ENCODE measurements at places on chromosomes 16 and 17. TPM values are rescaled to one million over a fixed set of nuclear protein-coding genes. Genes with fewer than 3 reads are reported as not detected.

- no peak for DNase-seq
- no peak overlapping the region for H3K27ac ChIP-seq
- H3K36me3 ChIP-seq, result no peaks in the 10 kb centered on the region
- no peaks in the 10 kb centered on the region for H3K4me1 ChIP-seq
- peaks cover 14% of the 10 kb centered on the region for H3K27me3 ChIP-seq
- H3K4me3 ChIP-seq, result no peak overlapping the region
Measured at GRCh38 chr16:80509872-80510271, 30.9 kb upstream of the DYNLRB2 start.

GRCh38 chr17:80981929-80982425 lies 9.7 kb upstream of the CHMP6 start:
- H3K4me3 ChIP-seq, result no peak overlapping the region
- no peak overlapping the region for H3K27ac ChIP-seq
- no peaks in the 10 kb centered on the region for H3K4me1 ChIP-seq
- peaks cover 6% of the 10 kb centered on the region for H3K27me3 ChIP-seq

DNA sequence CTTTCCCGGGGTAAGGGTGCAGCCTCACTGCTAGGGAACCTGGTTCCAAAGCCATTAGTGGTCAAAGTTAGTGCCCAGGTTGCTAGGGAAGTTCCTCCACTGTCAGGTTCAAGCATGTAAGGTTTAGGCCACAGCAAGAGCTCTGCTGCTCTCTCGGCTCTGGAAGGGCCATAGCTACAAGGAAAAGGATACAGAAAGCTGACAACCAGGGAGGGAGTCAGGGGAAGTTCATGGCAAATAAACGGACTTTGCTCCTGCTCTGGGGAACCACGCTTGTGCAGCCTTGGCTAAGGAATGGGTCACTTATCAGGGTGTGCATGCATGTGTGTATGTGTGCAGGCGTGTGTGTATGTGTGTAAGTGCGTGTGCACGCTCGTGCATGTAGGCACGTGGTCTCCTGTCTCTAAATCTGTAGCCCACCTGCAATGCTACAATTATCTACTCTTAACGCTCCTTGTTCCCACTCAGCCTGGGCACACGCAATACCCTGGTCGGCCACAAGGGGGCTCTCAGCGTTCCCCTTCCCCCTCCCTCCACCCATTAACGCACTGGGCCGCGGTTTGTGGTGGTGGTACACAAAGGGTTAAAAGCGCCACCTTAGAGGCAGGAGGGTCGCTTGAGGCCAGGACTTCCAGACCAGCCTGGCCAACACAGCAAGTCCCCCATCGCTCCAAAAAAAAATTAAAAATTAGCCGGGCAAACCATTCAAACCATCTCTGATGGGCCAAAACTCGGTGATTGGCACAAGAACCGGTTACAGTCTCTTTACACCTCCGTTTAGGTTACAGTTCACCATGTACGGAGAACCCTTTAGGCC lies 48.4 kb upstream of the KDM8 start:
- no peaks in the 10 kb centered on the region for H3K27me3 ChIP-seq
- no peak for DNase-seq
- H3K4me1 ChIP-seq, result no peaks in the 10 kb centered on the region
- no peak overlapping the region for H3K4me3 ChIP-seq
- no peak overlapping the region for H3K27ac ChIP-seq

Gene MRPL58
- 53.6 TPM for polyA plus RNA-seq

Gene ZNF205
- 8.7 TPM for polyA plus RNA-seq

Gene TBC1D3K
- not detected for polyA plus RNA-seq

DNA sequence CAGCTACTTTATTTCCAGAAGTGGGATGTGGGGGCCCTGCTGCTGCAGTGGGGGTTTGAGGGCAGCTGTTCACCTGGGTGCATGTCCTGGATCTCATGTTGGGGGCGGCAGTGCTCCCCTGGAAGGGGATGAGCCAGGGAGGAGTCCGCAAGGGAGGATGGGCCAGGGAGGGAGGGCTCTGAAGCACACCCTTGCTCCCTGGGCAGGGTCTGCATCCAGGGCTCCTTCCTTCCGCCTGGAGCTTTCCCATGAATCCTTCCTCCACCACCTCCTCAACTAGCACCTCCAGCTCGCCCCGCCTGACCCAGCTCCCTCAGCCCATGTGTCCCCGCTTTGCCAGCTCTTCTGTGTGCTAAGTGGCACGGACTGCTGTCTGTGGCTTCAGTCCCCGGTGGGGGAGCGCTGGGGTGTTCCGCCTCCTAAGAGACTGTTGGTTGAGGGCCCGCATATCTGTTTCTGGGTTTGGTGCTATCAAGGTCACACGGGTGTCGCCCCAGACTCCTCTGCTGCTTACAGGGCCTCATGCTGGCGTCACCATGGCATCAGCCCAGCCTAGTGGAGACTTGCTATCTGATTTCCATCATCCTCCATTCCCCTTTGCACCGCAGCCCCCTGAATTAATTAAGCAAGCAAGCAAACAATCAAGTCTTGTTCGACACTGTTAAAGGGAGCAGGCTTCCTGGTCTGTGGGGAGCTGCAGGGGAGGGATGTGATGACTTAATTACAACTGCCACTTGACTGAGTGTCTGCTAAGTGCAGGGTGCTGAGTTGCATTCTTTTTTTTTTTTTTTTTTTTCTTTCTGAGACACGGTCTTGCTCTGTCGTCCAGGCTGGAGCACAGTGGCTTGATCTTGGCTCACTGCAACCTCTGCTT lies 71.8 kb downstream of the PRKCA start:
- no peaks in the 10 kb centered on the region for H3K36me3 ChIP-seq
- no peaks in the 10 kb centered on the region for H3K4me1 ChIP-seq
- no peak overlapping the region for H3K27ac ChIP-seq
- H3K27me3 ChIP-seq, result no peaks in the 10 kb centered on the region
- H3K4me3 ChIP-seq, result no peak overlapping the region

Gene GNG13
- not detected for polyA plus RNA-seq

- no peak overlapping the region for H3K27ac ChIP-seq
- peaks cover 35% of the 10 kb centered on the region for H3K27me3 ChIP-seq
- no peaks in the 10 kb centered on the region for H3K36me3 ChIP-seq
Measured at GRCh38 chr17:82331345-82331939, 2.1 kb downstream of the SECTM1 start.

Gene TBC1D3C
- not detected for polyA plus RNA-seq

DNA sequence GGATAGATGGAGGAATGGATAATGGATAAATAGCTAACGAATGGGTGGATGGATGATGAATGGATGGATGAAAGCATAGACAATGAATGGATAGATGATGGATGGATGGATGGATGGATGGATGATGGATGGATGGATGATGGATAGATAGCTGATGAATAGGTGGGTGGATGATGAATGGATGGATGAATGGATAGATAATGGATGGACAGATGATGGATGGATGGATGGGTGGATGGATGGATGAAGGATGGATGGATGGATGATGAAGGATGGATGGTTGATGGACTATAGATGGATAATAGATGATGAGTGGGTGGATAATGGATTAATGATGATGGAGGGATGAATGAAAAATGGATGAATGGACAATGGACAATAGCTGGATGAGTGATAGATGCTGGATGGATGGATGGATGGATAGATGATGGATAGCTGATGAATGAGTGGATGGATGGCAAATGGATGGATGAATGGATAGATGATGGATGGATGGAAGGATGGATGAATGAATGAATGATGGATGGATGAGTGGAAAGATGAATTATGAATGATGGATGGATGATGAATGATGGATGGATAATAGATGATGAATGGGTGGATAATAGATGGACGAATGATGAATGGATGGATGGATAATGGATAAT lies 239.8 kb downstream of the KATNIP start:
- no peak overlapping the region for H3K27ac ChIP-seq
- H3K36me3 ChIP-seq, result no peaks in the 10 kb centered on the region
- H3K4me1 ChIP-seq, result no peaks in the 10 kb centered on the region
- no peaks in the 10 kb centered on the region for H3K27me3 ChIP-seq

GRCh38 chr17:71900621-71901229 lies 220.1 kb upstream of the SOX9 start:
- DNase-seq, result peak; percentile 79
- H3K4me3 ChIP-seq, result no peak overlapping the region
- peak overlapping the region; percentile 79 for H3K27ac ChIP-seq
- no peaks in the 10 kb centered on the region for H3K27me3 ChIP-seq
- peaks cover 31% of the 10 kb centered on the region for H3K4me1 ChIP-seq

DNA sequence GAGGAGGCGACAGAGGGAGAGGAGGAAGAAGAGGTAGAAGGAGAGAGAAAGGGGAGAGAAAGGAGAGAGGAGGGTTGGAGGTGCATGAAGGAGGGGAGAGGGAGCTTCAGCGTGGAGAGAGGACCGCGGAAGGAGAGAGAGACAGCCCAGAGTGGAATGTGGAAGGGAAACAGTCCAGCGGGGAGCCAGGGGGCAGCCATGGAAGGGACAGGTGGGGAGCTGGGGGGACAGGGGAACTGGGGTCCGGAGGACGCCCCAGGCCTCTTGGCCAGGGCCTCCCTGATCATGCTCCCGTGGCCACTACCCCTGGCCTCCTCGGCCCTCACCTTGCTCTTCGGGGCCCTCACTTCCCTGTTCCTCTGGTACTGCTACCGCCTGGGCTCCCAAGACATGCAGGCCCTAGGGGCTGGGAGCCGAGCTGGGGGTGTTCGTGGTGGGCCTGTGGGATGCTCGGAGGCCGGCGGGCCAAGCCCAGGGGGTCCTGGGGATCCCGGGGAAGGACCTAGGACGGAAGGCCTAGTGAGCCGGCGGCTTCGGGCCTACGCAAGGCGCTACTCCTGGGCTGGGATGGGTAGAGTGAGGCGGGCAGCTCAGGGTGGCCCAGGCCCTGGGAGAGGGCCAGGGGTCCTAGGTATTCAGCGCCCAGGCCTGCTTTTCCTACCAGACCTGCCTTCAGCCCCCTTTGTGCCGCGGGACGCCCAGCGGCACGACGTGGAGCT lies 759 bp downstream of the ASPHD1 start:
- H3K27ac ChIP-seq, result no peak overlapping the region
- peaks cover 15% of the 10 kb centered on the region for H3K27me3 ChIP-seq
- no peak for DNase-seq

Gene DHRS7C
- polyA plus RNA-seq, result not detected

Gene RRAD
- polyA plus RNA-seq, result 12.8 TPM

- DNase-seq, result no peak
- no peak overlapping the region for H3K27ac ChIP-seq
- no peaks in the 10 kb centered on the region for H3K36me3 ChIP-seq
- H3K27me3 ChIP-seq, result no peaks in the 10 kb centered on the region
- no peak overlapping the region for H3K4me3 ChIP-seq
Measured at GRCh38 chr17:48131216-48131824, 23.8 kb downstream of the SNX11 start.

Gene C17orf107
- 0.31 TPM for polyA plus RNA-seq

DNA sequence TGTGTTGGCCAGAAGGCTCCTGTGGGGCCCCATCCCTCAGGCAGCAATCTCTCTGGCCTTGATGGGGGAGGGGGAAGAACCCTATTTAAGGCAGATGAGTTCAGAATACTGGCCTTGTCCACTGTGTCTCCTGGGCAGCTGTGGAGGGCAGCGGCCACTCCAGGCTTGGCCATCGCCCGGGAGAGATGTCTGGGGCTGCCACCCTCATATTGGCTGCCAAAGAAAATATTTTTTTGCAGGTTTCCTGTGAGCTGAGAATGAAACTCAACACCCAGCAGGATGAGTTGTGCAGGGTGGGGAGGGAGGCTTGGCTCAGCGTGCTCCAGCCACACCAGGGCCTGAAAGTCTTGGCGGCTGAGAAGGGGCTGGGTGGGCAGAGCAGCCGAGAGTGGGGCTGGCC lies 14.4 kb upstream of the TIMP2 start:
- no peak overlapping the region for H3K27ac ChIP-seq
- peaks cover 6% of the 10 kb centered on the region for H3K27me3 ChIP-seq
- no peak for DNase-seq
- H3K4me3 ChIP-seq, result no peak overlapping the region
- no peaks in the 10 kb centered on the region for H3K4me1 ChIP-seq

DNA sequence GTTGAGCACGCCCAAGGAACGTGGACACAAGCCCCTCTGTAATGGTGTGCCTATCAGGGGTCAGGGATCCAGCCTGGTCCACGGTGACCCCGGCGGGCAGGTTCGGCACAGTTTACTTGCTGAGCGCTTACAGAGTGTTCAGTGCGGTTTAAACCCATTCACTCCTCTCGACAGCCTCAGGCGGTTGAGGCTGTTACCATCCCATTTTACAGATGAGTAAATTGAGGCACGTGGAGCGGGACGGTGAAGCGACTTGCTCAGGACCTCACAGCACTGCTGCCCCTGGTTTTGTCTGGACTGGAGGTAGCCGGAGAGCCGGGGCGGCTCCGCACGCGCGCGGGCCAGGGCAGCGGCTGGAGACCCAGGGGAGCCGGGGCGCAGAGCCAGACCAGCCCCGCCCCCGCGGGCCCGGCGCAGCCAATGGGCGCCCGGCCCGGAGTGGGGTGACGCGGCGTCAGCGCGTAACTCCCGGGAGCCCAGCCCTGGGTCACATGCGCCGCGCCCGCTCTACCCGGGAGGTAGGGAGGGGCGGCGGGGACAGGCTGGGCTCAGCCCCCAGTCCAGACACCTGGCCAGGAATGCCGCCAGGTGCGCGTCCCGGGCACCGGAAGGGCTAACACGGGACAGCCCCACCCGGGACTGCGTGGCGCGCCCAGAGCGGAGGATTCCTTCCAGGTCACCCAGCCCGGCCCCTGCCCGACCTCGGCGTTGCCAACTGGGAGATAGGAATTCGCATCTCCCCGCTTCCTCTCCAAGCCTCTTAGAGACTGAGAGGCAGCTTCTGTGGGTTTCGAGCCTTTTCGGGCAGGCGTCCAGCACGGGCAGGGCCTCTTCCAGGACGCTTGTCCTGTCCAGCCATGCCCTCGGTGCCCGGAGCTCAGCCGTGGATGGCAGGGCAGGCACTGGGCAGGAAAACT lies 3.3 kb upstream of the SREBF1 start:
- H3K36me3 ChIP-seq, result peaks cover 7% of the 10 kb centered on the region
- peaks cover 65% of the 10 kb centered on the region for H3K4me1 ChIP-seq
- H3K27ac ChIP-seq, result peak overlapping the region; percentile 98
- H3K4me3 ChIP-seq, result peak overlapping the region; percentile 42
- peak; percentile 92 for DNase-seq

All from keratinocyte (primary cell).